ENCODE measurements at places on chromosomes 11 and 22. TPM values are rescaled to one million over a fixed set of nuclear protein-coding genes. Genes with fewer than 3 reads are reported as not detected.

DNA sequence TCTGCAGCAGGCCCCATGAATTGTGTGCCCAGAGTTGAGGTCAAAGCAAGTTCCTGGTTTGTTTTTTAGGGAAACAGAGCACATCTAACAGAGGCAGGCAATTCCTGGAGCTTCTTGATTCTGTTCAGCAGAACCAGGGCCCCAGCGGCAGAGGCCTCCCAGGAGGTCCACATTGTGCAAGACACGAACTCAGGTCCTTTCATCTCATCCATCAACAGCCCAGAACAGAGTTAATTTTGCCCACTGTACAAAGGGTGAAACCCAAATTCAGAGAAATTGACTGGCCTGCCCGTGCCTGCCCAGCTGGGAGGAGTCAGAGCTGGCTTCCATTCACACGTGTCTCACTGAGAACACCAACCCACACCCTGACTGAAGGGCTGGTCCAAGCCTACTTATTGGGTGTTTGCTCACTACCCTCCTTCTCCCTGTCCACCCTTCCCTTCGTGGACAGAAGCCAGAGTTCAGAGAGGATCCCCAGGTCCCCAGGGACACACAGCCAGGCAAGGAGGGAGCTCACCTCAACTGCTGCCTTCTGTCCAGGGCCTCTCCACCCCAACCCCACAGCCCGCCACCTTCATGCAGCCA is 607.1 kb downstream of the TBC1D22A start:
- no peak for DNase-seq

The HEPHL1 gene
- 0.51 TPM for total RNA-seq

- DNase-seq = no peak
These were observed 43.3 kb upstream of the MMP7 start for GRCh38 chr11:102573851-102574250.

GRCh38 chr11:19849107-19849789 is 136.6 kb downstream of the NAV2 start:
- DNase-seq = no peak

DNA sequence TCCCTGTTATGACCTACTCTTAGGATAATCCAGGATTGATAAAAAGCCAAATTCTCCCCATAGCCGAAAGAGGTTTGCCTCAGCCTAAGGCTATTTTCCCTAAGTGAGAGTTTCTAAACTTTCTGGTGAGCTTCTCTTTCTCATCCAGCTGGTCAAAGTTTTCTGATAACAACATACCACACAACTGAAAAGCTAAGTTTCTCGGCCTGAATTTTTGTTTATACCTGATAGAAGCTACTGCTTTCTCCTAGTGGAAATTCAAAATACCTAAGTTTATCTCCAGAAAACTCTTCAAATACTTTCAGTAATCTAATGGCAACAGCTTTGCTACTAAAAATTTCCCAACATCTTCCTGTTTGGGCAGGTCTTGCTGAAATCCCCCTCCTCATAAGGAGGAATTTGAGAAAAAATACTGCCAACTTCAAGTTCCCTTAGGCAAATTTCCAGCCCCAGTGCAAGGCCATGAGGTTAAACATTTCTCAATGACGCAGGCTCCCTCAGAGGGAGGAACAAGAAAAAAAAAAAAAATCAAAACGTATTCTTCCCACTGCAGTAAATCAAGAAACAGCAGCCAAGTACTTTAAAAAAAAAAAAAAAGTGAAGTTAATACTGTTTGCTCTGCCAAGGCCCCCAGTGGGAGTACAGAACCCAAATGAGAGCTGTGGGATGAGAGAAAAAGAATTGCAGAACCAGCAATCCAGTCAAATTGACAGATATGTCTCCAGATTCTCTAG is 127.0 kb downstream of the MRTFA start:
- peak; percentile 79 for DNase-seq

The MRGPRX4 gene
- total RNA-seq = not detected

The DDX10 gene
- 67.4 TPM for total RNA-seq

- no peak for DNase-seq
These were observed 1.1 kb upstream of the IGSF9B start for GRCh38 chr11:133957900-133958299.

DNA sequence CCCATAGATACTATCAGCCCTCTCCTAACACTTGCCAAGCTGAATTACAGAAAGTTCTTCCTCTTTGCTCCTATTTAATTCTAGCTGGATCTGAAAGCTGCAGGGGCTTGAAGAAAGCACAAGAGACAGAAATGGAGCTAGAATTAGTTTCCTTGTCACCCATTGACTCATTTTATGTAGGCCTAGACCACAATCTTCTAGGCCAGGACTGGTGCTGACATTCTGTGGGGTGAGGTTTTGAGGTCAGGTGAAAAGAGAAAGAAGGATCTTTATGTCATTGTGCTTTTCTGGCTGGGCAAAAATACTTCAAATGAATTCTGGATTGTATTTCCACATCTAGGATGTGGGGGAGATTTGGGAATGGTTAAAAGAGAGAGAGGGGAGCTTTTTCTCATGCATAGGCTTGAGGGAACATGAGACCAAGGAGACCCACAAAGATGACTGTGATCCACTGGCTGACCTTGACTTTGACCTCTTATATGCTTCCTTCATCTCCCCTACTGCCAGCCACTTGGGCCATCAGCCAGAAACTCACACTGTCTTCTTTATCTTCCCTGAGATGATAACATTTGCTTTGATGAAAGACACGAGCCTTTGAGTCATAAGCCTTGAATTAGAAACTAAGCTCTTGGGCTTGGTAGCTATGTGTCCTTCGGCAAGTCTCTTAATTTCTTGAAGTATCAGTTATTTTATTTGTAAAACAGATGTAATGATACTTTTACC is 274.9 kb upstream of the CADM1 start:
- no peak for DNase-seq

The TNNT3 gene
- total RNA-seq = not detected

The GTPBP1 gene
- 28.7 TPM for total RNA-seq

DNA sequence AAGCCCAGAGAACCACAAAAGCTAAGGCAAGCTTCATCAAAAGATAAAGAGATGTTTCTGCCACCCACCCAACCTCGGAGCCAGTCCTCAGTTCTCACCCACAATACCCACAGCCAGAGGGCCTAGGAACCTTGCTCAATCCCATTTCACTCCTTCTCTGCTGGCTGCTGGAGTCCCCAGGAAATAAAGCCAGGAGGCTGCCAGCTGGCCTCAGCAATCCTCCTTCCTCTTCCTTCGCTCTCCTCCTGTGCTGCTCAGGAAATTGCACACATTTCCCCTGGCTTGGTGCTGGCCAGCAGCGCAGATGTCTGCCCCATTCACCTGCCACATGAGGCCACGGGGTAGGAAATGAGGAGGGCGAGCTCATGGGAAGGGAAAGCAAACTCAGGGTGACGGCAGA is 91.8 kb upstream of the LDLRAD3 start:
- no peak for DNase-seq

DNA sequence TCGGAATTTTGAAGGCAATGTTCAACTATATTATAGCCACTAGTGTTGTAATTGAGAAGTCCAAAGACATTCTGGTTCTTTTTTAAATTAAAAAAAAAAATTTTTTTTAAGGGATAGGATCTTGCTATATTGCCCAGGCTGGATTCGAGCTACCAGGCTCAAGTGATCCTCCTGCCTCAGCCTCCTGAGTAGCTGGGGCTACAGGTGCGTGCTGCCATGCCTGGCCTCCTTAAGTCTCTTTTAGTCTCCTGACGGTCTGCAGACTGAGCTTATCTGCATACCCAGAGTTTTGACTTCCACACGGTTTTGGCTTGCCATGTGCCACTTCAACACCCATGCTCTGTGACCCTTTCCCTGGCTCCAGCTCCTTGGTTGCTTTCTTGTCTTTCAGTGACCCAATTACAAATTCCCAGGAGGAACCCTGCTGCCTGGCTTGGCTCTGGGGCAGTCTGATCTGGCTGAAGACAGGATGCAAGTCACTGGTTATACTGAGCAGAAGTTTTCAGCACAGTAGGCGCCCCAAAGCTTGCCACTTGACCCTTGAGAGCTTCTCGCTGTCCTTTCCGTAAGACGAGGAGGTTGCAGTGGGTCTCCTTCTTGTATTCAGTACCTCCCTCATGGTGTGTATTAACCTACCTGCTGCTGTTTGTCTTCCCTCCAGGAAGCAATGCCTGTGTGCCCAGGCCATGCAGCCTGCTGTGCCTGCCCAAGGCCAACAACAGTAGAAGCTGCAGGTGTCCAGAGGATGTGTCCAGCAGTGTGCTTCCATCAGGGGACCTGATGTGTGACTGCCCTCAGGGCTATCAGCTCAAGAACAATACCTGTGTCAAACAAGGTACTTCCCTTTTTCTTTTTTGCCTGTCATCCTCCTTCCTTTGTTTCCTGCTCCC is 113.8 kb upstream of the SORL1-AS1 start:
- no peak for DNase-seq

The OR51E2 gene
- total RNA-seq = not detected

- DNase-seq = no peak
These were observed 3.2 kb downstream of the THAP7 start for GRCh38 chr22:20998411-20999336.

The AMPD3 gene
- total RNA-seq = 11.0 TPM

The OR52E8 gene
- not detected for total RNA-seq

GRCh38 chr11:66919923-66920322 is 38.3 kb downstream of the PC start:
- DNase-seq = no peak

The GALNT18 gene
- 21.4 TPM for total RNA-seq

DNA sequence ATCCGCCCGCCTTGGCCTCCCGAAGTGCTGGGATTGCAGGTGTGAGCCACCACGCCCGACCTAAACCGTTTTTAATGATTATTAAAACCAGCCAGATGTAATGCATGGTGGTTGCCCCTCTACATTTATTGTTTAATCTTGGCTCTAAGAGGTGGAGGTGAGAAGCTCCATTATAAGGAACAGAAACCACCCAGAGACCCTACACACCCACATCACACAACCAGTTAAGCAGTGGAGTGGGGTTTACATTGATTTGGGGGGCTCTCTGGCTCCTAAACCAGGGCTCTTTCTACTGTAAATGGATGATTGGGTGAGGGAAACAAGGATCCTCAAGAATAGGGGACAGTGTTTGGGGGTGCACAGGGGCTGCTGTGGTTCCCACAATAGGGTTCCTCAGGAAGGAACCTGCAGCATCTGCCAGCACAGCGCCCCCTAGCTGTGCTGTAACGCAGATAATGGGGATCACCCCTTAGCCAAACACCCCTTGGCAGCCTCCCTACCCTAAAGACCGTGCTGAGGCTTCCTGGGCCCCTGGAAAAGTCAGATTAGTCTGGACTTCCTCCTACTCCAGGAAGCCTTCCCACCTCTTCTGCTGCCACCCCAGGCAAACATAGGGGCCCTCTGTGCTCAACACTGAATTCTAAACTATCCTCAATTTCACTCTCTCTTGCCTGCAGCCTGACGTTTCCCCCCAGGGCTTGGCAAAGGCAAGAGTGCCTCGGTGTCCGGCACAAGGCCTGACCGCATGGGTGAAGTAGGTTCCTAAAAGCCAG is 2.4 kb downstream of the MPST start:
- DNase-seq = peak; percentile 39
